ENCODE measurements at places on chromosomes 7 and 10. TPM values are rescaled to one million over a fixed set of nuclear protein-coding genes. Genes with fewer than 3 reads are reported as not detected.

The MMD2 gene
- not detected for total RNA-seq

The ADRA2A gene
- total RNA-seq: 1.7 TPM

The MOGAT3 gene
- total RNA-seq: 0.81 TPM

The C7orf57 gene
- 0.90 TPM for total RNA-seq

The CYP26C1 gene
- 0.11 TPM for total RNA-seq

All from WTC11 (cell line).